Adipocyte (in vitro differentiated cells): ENCODE measurements at places on chromosomes 7 and 10.

DNA sequence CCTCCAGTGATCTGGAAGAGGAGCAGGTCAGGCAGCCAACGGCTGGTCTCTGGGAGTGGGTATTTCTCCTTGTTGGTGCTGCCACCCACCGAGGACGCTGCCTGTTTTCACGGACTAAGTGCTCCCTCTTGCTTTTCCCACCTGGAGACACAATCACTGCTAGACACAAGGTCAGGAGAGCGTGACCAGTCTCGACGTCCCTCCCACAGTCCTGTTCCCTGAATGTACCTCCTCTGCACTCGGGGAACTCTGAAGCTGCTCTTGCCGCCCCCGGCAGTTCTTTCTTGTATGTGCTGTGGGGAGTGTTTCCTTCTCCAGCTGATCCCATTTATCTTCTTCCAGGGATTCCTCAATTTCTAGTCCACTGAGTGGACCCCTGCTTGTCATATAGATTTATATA, 89.4 kb downstream of the CYTH3 start:
- no peak for DNase-seq

GRCh38 chr10:72164617-72165016, 51.2 kb upstream of the ANAPC16 start:
- DNase-seq, result peak; percentile 47

DNA sequence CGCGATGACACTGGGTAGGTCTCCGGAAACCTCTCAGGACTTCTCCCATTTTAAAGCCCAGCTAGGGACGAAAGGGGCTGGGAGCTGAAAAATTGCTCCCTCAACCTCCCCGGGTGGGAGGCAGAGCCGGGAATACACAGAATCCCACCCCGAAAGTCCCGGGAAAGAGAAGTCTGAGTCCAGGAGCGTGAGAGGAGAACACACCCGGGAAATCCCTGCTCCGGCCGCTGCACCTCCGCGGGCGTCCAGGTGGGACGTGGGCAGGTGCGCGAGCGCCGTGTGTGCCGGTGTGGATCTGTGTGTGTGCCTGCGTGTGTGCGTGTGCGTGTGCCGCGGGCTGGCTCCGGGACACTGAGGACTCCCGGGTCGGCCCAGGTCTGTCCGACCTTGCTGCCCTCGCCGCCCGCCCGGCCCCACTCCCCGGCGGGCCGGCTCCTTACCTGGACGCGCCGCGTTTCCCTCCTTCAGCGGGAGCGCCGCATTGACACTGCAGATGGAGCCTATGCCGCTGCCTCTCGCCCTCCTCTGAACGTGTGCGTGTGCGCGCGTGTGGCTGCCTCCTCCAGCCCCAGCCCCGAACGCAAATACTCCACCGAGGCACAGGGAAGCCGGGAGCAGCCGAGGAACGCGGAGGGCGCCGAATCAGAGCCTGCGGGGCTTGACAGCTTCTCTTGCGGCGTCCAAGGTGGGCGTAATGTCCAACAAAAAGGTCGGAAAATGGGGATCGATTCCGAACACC, at the start of gene PLXNA4:
Gene PLXNA4 (minus strand): TSS at position 489 of the 739 bp plus-strand sequence. CDS start 67,777 bp downstream, outside the sequence.
- DNase-seq, result peak; percentile 50

DNA sequence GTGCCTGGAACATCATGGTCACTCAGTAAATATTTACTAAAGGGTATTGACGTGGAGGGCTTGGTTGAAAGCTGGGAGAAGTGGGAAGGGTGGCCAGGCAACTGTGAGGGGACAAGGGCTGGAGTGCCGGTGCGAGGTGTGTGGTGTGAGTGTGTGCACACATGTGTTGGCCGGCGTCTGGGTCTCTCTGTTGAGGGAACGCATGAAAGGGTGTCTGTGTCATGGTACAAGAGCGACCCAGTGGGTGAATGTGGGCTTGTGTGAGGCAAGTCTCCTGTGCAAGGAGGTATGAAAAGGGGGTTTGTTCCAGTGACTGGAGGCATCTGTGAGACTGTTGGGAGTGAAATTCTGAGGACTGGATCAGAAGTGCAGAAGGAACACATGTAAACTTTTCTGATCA, 29.4 kb upstream of the UCMA start:
- no peak for DNase-seq

GRCh38 chr7:84393786-84394185, 199.2 kb upstream of the SEMA3A start:
- peak; percentile 64 for DNase-seq

GRCh38 chr10:26269754-26270153, 53.2 kb downstream of the GAD2 start:
- no peak for DNase-seq

DNA sequence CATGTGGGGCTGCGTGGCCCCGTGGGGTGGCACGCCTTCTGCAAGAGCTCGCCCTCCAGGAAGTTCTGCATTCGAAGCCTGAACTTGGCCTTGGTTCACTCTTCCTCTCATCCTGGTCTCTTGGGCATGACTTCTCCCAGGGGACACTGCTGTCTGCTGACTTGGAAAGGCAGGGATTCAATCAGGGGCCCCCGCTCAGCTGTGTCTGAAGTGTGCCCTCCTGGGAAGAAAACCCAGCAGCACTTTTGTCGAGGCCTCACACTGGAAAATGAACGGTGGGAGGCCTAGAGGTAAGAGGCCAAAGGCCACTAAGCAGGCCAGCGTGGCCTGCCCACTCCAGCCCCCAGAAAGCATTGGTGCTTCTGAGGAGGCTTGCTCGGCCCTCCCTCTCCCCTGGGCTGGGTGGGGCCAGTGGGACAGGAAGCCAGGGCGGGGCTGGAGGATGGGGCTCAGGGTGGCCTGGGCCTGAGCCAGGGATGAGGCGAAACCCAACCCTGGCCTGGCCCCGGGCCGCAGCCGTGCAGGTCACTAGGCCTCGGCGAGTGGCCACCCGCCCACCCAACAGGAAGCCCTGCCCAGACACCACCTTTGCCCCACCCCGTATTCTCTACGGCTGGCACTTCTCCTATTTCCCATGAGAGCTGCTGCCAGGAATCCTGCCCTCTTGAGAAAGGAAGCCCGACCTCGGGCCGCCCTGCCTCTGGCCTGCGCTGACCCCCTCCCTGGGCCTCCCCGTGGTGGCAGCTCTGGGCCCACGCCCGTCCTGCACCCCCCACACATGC, 81.1 kb downstream of the ZMIZ1 start:
- DNase-seq, result peak; percentile 62

DNA sequence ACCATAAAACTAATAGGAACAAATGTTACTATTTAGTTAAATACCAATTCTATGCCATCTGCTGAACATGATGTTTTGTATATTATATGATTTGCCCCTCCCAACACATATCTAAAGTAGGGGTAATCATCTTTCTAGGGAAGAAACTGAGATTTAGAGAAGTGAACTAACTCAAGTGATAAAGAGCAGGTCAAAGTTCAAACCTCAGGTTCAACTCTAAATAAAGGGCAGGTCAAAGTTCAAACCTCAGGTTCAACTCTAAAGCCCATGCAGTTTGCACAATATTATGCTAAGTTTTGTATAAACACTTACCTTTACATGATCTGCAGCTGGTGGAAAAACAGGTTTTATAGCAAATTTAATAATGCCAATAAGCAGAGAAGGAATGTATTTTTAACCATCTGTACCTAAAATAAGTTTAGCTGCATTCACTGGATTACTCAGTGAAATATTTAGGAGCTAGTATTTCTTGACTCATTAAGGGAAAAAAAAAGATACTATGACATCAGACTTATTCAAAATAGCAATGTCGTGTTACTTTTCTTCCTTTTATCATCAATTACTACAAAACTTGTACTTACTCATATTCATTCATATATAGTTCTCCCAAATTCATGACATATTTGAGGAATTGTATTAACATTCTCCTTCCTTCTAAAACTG, 1194.3 kb upstream of the CELF2 start:
- DNase-seq, result no peak

- peak; percentile 64 for DNase-seq
Observed at GRCh38 chr7:139034855-139035585, 822 bp downstream of the ZC3HAV1L start.

DNA sequence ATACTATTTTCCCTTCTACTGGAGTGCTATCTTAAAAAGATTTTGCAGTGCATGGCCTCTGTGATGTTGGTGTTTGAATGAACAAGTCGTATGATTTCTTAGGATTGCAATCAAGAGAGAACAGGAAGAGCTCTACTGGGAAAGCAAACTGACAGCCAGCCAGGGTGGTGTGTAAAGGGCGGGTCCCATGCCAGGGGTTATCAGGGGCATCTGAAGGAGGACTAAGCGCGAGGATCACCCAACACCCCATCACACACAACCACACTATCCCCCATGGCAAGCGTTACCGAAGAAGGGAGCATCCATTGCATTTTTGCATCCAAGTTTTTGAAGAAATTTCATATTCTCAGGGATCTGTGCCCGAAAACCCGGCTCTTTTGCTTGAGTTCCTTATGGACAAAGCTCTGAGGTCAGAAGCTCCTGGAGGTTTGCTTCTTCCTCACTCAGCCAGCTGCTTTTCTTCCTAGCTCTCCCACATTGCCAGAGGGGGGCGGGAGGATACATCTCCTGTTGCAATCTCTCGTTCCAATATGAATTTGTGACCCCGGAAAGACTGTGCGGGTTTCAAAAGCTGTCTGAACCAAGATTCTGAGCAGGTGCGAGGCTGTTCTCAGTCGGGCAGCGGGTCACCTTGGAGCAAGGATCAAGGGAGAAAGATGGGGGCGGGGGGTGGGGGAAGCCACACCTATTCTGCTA, 5.2 kb downstream of the NEUROD6 start:
- DNase-seq, result no peak
